CD4-positive, alpha-beta T cell treated with Interleukin-12 subunit alpha and Interleukin-12 subunit beta, for 1 hour (primary cell): ENCODE measurements at places on chromosomes 2 and 18.
A peak's percentile ranks its signal among the peaks of the same experiment; 100 is the strongest.

DNA sequence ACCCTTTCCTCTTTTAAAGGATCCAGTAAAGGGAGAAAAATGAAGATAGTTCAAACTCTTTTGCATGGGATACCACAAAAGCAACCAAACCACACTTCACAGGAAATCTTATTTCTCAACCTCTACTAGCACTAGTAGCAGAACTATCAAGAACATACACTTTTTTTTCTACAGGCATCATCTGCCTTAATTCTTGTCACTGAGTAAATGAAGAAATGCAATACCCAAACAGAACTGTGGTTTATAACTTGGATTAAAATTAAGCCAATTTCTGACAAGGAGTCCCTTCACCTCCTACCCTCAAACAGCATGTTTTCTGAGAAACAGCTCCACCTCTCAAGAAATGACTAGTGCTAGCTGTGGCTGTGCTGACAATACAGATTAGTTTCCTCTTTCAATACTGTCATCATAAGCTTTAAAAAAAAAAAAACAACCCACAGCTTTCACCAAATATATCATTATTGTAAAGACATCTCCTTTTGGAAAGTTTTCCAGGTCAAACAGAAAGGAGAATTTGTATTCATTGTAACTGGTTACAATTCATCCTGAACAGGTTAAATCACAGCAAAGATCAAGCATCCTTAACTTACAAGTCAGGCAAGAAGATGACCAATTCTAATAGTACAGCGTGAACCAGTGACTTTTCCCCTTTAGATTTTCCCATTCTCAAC is 44.4 kb downstream of the PTPN2 start:
- peak; percentile 66 for DNase-seq

DNA sequence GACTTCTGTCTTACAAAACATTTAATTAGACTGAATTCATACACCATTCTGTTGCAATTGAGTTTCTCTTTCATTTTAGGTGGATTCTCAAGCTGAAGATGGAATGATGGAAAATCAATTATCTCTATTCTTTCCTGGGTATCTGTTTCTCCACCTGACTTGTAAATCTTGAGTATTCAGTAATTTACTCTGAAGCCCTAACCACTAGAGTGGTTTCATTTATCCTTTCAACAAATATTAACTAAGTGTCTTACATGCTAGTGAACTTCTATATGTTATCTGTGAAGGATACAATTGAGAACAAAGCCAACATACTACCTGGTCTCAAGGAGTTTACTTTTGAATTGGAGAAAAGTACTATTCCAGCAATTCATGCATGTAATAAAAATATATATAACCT is 94.1 kb upstream of the ZNF804A start:
- DNase-seq = no peak

GRCh38 chr2:5692561-5693286 is 540 bp downstream of the SOX11 start:
- DNase-seq = no peak

GRCh38 chr2:24910245-24910644 is 9.8 kb downstream of the ADCY3 start:
- no peak for DNase-seq

- no peak for DNase-seq
Measured at GRCh38 chr2:100898035-100898665, 78.2 kb downstream of the NPAS2 start.

- DNase-seq = no peak
Measured at GRCh38 chr2:234989183-234989701, 37.4 kb downstream of the SH3BP4 start.

DNA sequence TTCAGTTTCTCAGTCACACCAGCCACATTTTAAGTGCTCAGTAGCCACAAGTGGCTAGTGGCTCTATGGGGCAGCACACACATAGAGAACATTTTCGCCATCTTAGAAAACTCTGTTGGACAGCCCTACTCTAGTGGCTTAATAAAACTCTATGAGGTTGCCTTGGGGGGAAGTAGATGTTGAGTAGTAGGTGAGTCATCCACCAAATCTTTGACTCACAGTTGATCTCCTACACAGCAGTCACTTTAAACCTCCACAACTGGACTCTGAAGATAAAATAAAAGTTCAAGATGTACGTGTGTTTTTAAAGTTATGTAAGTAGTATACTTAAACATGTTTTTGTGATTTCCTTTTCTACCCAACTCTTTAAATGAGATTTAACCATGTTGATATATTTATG is 379.0 kb downstream of the SETBP1 start:
- no peak for DNase-seq

DNA sequence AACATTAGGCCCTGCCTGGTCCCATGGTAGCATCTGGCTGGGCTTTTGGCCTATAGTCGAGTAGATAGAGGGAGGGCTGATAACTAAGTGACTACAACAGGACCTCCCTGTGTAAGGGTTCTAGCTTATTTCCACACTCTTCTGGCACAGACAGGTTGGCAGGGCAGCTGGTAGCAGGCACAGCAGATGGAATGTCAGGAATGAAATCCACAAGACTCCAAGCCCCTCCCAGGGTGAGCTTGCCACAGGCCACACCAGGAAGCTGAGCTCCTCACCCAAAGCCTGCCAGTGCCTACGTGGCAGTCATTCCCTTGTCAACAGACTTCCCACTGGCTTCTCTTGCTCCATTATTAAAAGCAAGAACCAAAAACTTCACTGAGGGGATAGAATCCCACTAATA is 20.7 kb upstream of the C1QL2 start:
- no peak for DNase-seq
